Astrocyte of the spinal cord (primary cell): ENCODE measurements at places on chromosomes 1 and 21.

- DNase-seq: peak; percentile 70
Observed at GRCh38 chr1:116847688-116848531, 61.8 kb upstream of the PTGFRN start.

DNA sequence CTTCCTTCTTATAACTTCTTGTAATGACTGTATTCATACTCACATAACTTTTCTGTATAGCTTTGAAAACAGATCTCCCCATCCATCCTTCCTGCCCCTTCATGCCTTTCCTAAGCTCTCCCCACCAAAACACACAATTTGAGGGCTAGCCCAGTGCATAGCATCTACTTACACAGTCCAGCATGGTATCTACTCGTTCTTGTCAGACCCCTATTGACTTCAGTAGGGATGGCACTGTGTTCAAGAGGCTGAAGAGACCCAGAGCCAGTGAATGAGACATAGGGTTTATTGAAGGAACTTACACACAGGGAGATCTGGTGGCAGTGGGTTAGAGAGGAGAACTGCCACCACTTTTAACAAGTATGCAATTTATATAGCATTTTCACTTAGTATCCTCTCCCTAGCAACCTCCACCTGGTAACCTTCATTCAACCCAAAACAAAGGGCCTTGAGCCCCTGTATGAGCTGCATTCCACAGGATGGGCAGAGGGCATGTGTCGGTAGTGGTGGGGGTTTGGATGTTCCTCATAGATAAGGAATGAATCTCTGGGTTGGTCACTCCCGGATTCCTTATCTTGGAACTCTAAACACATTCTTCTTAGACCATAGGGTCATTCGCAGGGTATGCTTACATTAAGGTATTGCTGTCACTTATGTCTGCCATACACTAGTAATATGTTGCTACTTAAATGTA, 64.9 kb upstream of the GNG12 start:
- no peak for DNase-seq

GRCh38 chr1:152125834-152126443, 10.7 kb upstream of the TCHH start:
- DNase-seq: no peak

GRCh38 chr1:153238527-153238926, 21.0 kb upstream of the LORICRIN start:
- no peak for DNase-seq

- DNase-seq: no peak
Observed at GRCh38 chr1:107692580-107693345, 272.2 kb downstream of the VAV3 start.

DNA sequence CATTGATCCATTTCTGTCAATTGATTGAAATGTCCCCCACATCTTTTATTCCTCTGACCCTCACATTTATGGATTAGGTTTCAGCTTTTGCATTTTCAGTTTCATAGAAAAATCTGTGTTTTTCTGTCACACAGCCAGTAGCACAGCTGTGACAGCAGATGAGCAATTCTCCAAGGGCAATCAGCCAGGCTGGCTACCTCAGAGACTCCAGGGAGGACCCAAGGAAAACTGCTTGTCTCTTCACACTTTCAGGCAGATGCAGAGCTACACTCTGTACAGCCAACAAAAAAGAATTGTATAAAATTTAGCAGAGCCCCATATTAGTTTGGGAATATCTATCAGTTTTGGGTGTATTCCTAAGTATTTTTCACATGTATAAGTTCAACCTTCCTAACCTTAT, 257.2 kb downstream of the LRRC7 start:
- DNase-seq: peak; percentile 6

DNA sequence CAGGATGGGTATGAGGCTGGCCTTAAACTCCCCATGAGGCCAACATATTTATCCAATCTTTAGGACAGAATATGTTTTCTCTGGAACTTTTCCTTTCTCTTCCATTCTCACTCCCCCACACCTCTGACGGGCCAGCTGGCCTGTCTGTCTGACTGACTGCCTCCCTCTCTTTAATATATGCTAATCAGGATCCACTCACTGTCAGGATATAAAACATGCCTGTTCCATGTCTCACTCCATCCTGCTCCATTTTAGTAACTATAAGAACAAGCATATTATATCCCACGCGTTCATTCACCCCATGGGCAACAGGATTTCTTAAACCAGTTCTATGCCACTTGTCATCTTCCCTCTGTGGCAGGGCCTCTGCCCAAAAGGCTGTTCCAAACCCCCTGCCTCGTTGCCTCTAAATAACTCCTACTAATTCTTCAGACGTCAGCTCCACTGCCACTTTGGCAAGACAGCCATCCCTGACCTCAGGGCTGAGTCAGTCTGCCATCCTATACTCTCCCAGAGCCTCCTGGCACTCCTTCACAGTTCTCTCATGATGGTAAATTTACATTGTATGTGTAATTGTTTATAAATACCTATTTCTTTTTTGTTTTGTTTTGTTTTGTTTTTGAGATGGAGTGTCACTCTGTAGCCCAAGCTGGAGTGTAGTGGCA, 84.3 kb upstream of the SPATA6 start:
- no peak for DNase-seq

DNA sequence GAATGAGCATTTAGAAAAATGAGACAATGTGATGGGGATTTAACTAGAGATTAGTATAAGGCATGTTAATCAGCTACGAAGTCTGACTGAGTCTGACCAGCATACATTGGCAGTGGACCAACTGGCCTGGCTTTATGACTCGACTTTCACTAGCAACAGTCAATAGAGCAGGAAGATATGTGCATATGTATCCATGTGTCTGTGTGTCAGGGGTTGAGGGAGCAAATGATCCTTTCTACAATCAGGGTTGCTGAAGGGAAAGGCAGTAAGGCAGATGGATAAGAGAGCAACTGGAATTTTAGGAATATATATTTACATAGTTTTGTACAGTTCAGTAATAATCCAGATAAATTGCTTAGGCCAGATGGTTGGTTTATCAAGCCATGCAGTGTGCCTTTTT, 645.6 kb downstream of the PLA2G4A start:
- peak; percentile 62 for DNase-seq

- no peak for DNase-seq
Observed at GRCh38 chr21:40567501-40567900, 279.5 kb downstream of the DSCAM start.

- no peak for DNase-seq
Observed at GRCh38 chr1:172431721-172432192, 11.3 kb downstream of the C1orf105 start.

DNA sequence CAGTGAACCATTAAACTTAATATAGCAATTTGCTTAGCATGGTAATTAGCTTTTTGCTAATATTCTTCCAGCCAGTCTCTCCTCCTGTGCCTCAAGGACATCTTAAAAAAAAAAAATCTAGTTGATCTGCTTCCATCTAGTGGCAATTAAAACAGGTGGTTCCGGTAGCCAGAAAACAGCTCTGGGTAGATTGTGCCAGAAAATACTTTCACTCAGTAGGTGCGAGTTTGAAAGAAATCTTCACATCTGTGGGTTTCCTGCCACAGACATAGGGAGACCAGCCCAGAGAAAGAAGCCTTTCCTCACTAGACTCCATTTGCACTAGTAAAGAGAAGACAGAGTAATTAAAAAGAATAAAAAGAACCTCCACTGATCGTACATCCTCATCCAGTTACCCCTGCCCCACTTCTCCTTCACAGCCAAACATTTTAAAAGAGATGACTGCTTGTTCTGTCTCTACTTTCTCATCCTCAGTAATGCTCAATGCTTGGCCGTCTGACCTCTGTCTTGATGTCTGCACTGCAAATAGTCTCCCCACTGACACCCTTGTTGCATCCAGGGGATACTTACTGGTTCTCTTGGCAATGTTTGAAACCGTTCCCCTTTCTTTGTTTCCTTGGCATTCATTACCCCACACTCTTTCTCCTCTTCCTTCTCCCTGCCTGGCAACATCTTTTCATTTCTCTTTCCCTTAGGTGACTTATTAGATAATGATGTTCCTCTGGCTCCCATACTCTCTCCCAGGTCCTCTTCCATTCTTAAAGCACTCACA, 16.9 kb downstream of the SELL start:
- no peak for DNase-seq

DNA sequence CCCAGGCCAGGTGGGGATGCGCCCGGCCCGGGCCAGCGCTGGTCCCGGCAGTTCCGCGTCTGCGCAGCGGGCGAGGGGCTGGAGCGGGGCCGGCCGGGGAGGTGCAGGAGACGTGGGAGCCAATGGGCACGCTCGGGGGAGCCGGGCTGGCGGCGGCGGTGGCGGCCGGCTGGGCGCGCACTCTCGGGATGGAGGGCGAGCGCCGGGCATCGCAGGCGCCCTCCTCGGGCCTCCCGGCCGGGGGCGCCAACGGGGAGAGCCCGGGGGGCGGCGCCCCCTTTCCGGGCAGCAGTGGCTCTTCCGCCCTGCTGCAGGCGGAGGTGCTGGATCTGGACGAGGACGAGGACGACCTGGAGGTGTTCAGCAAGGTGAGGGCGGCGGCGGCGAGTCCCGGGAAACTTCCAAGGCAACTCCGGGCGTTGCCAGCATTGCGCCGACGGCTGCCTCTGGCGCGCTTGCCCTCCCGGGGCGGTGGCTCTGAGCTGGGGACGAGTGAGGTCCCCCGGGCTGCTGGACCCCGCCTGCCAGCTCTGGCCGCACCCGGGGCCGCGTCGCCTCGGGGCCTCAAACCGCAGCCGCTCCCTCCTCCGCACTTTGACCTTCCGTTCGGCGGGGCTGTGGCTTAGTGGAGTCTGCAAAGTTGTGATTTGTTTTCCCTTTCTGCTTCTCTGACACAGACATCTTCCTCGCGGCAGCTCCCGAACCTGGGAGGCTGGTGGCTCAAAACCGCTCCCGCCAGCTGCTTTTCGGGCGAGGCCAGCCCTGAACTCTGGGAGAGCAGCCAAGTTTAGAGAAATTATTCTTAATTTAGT, at the start of gene SNX7:
Gene SNX7, plus strand, starts transcription at position 178 of the 812 bp plus-strand sequence. Its CDS starts 11 bp downstream, at position 189.
- DNase-seq: peak; percentile 79

GRCh38 chr21:46561445-46562090, 43.3 kb downstream of the S100B start:
- no peak for DNase-seq

- DNase-seq: no peak
Observed at GRCh38 chr1:186595969-186596368, 84.3 kb downstream of the PTGS2 start.

DNA sequence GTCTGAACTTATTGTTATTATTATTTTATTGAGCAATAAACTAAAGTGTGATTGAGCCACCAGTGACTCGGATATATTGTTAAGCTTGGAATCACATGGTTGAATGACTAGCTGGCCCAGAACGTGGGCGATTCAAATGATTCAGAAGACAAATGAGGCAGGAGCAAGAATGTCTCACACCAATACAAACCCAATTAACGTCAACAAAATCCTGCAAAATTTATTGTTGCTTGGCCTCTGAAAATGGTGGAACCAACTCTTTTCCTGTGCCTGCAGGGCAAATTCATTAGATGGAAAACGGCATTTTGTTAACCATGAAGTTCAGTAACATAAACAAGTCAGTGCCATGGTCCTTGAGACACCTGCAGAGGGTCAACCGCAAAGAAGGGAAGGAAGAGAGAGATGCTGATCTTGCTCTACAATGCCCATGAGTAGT, 482.0 kb downstream of the SETD4 start:
- peak; percentile 81 for DNase-seq

DNA sequence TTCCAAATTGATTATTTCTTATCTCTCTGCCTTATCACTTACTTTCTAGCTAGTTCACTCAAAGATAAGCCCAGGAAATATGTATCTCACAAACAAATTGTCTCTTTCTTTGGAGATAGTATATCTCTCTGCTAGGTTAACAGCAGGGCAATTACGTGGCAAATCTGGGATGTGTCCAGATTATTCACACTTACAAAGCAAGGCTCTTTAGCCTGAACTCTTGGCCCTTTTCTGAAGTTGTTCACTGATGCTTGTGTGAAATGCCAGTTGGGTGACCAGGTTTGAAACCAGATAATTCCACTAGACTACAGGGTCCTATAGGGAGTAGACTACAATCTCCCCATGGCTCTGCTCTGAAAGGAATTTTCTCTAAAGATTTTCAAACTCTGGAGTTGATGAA, 30.8 kb upstream of the FAM78B start:
- DNase-seq: no peak

- no peak for DNase-seq
Observed at GRCh38 chr1:25185409-25186160, 46.7 kb downstream of the SYF2 start.

GRCh38 chr1:153527023-153527682, 8.6 kb downstream of the S100A6 start:
- DNase-seq: peak; percentile 16

DNA sequence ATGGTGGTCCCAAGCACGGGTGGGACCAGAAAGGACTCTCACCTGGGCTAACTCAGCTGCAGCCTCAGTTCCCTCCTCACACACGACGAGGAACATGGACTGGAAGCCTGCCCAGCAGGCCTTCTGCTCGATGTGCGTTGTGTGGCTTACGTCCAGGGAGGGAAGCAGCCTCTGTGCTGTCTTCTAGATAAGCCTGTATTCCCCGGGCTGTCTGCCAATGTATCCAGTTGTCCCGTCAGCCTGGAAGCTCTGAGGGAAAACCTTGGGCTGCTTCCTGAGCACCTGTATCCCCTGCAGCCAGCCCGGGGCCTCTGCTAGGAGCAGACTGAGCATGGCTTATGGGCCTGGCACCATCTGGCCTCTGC, 10.5 kb downstream of the PCSK9 start:
- DNase-seq: peak; percentile 60

- DNase-seq: no peak
Observed at GRCh38 chr1:3464649-3465025, 10.2 kb downstream of the ARHGEF16 start.
